ENCODE measurements at places on chromosomes 3 and 15.

DNA sequence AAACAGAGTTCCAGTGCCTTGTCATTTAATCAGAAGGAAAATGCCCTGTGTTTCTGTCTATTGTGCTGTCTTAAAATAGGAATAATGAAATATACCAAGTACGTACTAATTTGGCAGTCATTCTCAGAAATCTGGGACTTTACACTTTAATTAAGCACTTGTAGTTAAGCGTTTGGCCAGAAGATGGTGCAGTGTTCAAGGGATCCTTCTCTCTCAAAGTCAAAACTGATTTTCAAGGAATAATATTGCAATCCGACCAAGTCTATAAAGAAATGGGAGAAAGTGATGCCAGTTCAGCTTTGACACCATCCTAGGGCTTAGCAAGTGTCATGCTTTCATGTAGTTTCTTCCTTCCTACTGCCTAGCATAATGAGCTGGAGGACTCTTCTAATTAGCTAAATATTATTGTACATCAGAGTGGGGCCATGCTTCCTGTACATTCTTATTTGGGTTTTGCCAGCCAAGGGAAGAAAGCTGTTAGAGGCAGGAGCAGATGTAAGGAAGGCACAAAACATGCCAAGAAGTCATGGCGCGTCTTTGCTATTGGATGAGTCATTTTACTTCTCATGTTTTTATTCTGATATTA is 64.8 kb downstream of the SAMMSON start:
- DNase-seq, result no peak

DNA sequence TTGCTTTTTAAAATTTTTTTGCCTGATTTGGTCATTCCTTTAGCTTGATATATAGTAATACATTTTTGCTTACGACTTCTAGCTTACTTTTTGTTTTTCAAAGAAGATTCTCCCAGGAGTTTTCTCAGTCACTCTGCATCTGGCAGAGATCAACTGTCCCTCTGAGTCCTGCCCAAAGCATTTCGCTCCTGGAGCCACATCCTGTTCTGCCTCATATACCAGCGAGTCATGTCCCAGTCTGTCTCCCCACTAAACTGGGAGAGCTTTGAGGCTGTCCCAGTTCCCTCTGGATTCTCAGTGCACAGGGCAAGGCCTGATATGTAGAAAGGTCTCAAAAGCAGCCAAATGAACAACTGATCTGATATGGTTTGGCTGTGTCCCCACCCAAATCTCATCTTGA is 326.3 kb downstream of the ARRDC4 start:
- DNase-seq, result no peak

DNA sequence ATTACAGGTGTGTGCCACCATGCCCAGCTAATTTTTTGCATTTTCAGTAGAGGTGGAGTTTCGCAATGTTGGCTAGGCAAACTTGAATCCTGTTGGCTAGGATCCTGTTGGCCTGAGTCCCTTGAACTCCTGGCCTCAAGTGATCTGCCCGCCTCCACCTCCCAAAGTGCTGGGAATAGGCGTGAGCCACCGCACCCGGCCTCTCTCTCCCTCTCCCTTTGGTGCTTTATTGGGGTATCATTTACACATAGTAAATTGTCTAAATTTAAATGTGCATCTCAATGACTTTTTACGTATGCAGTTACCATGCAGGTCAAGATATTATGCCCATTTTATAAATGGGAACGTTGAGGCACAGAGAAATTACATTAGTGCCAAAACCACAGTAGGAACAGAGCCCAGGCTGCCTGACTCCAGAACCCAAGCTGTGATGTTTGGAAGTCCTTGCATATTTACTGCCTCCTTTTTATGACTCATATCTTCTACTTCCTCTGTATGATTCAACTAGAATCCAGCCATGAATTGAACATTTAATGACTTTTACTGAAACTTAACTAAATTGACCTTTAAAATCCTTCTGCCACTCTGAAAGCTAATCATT is 34.0 kb upstream of the RPP14 start:
- DNase-seq, result peak; percentile 74

- no peak for DNase-seq
These were observed 7.2 kb downstream of the GLDN start for GRCh38 chr15:51348688-51349087.
